Eye (tissue), 1 donor: ENCODE measurements at places on chromosomes 5 and 9.

DNA sequence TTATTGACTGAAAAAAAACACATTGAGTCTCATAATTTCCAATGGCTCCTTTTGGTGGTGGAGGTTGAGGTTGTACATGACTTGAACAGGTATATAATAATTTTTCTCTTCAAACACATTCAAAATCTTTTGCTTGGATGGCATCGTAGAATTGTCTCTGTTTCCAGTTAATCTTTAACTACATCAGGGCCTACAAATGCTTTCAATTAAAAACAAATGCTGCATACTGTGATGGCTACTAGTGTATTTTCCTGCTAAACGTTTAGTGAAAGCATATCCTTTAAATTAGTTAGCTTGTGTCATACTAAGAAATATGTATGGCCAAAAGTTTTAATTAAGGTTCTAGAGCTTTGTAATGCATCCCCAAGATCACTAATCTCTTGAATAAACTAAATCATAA lies 313.8 kb downstream of the SLF1 start:
- DNase-seq = no peak

- no peak for DNase-seq
Observed at GRCh38 chr9:98442541-98442940, 187.1 kb upstream of the TBC1D2 start.

GRCh38 chr5:126911986-126912385 lies 118.4 kb downstream of the MARCHF3 start:
- peak; percentile 12 for DNase-seq

GRCh38 chr5:100311806-100312205 lies 223.4 kb upstream of the FAM174A start:
- DNase-seq = no peak

- DNase-seq = peak; percentile 61
Observed at GRCh38 chr5:110386782-110387181, 339.7 kb downstream of the TMEM232 start.

DNA sequence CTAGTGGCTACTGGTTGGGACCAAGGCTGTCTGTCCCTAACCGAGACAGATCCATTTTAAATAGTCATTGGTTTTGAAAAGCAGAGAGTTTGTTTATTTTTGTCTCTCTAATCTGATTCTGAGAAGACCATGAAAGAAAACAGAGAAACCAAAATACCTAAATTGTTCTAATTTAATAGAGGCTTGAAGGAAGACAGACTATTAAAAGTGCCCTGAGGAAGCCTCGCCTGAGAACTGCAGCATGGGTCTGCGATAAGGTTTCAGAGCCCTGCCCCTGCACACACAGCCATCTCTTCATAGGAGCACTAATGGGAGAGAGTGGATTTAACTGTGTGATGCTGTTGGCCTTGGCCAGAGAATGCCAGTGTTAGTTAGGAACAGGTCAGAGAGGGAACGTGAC lies 175.5 kb upstream of the SV2C start:
- DNase-seq = no peak

GRCh38 chr9:113293285-113293878 lies 9.8 kb downstream of the RNF183 start:
- no peak for DNase-seq

GRCh38 chr5:134493461-134494055 lies 31.9 kb upstream of the JADE2 start:
- no peak for DNase-seq

DNA sequence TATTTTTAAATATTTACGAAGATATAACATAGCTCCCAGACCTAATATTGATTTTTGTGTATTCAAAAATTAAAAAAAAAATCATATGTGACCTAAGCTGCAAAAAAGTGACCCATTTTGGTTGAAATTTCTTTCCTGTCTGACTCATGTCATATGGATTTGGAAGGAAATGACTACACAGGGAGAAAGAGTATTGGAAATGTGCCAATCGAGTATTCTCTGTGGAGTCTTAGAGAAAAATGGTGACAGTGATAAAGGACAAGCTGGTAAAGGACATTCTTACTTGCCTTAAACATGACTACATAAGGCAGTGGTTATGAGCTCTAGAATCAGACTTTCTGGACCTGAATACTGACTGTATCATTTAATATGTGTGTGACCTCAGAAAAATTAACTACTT lies 262.9 kb upstream of the PTPRD start:
- no peak for DNase-seq

DNA sequence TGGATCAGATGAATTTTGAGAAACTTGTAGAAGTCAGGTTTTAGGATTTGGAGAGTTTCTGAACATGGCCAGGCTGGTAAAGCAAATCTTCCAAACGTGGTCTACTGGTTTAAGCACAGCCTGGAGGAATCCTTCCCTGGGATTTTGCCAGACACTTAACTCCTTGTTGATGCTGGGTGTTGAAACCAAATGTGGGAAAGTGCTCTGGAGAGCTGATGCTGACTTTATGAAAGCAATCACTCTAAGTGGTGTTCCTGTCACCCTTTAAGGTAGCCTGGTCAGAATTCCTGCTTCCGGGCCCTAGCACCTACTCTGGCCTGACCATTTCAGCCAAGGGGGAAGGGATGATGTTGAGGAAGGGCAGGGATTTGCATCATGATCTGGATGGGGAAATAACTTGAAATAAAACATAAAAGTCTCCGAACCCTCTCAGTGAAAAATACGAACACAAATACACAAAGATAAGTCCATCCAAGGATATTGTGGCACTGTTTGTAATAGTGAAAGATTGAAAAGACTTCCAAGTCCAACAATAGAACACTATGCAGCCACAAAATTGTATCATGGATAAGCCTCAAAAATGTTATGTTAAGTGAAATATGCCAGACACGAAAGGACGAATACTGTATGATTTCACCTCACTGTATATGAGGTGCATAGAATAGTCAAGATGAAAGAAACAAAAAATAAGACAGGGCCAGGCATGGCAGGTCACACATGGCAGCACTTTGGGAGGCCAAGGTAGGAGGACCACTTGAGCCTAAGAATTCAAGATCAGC lies 57.7 kb downstream of the PDE6A start:
- peak; percentile 7 for DNase-seq

GRCh38 chr9:42388146-42388690 lies 204.8 kb downstream of the SPATA31A6 start:
- no peak for DNase-seq

DNA sequence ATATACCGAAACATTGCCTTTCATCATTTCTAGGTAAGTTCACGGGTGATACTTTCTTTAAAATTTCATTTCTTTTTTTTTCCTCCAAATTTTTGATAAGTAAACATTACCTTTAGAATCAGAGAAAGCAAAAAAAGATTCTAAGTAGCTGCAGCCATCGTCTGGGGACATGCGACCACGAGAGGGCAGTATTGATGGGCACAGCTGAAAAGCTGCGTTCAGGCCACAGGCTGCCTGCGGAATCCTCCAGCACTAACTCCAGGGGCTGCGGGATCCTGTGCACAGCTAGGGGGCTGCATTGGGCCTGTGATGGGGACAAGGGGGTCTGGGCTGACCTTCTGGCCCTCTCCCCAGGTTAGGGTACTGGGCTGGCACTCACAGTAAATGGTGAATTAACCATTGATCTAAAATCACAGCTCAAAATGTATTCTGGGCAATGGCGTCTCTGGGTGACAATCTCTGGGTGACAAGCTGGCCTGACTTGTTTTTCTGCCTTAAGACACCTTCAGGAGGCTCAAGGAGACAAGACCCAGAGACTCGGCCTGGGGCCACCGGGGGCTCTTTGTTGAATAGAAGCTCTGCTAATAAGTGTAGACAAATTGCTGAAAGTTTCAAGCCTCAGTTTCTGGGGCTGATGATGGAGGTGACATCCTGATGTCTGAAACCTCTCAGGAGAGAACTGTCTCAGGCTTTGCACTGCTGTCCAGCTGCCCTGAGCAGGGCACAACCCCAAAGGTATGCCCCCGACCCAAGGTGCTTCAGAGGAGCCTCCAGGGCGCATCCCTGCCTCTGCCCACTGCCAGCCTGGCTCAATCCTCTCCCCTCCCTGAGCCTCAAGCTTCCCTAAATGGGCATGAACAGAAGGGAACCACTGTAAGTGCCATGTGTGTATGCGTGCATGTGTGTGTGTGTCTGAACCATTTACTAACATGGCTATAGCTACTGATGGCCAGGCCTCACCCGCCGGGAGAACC lies 44.3 kb upstream of the SARDH start:
- DNase-seq = peak; percentile 89

- DNase-seq = no peak
Observed at GRCh38 chr9:99474186-99474585, 252.1 kb downstream of the SEC61B start.

- peak; percentile 33 for DNase-seq
Observed at GRCh38 chr9:113701774-113702755, 174.0 kb upstream of the ZNF618 start.

DNA sequence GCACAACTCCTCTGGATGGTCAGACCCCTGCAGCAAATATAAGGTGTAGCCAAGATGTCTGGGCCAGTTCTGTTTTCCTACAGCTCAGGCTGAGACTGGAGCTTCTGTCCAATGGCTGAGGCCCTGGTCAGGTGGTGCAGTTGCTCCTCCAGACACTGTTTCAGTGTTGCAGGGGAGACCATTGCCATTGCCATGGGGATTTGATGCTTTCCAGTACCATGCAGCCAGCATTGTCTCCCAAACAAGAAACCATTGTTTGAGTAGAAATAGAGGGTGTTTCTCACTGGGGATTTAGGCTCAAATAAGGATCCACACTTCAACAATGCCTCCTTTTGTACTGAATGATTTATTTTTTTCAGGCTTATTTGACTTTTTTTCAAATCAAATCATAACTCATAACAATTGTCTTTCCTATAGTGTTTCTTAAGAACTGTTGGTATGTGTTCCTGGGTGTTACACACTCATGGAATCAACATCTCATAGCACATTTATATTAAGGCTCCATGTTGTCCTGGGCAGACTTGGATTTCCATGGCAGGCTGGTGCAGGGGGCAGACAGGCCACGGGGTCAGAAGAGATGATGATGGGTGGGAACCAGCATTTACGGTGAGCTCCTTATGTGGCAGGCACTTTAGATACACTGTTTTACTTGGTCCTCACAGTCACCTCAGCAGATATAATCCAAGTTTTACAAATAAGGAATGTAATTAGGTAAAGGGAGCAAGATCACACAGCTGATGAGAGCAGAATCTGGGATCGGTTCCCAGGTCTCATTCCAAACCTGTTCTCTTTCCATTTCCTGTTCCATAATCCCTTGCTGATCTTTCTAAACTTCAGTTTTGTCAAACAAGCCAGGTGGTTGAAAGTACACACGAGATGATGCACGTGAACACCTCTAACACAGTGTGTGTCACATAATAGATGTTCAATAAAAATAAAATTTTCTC lies 95.9 kb upstream of the GNAQ start:
- DNase-seq = no peak

GRCh38 chr5:81779125-81779915 lies 28.4 kb upstream of the SSBP2 start:
- no peak for DNase-seq

- DNase-seq = no peak
Observed at GRCh38 chr5:62315376-62316175, 9.6 kb downstream of the KIF2A start.

GRCh38 chr5:173823721-173824567 lies 64.2 kb upstream of the CPEB4 start:
- DNase-seq = no peak

- no peak for DNase-seq
Observed at GRCh38 chr9:33130961-33131789, 36.0 kb downstream of the B4GALT1 start.

- no peak for DNase-seq
Observed at GRCh38 chr5:68159224-68159951, 56.2 kb upstream of the PIK3R1 start.

GRCh38 chr5:72242796-72243475 lies 77.1 kb downstream of the MRPS27 start:
- peak; percentile 94 for DNase-seq

- peak; percentile 77 for DNase-seq
Observed at GRCh38 chr9:135070198-135070951, 17.1 kb upstream of the OLFM1 start.

- peak; percentile 80 for DNase-seq
Observed at GRCh38 chr5:173753307-173754168, 134.6 kb upstream of the CPEB4 start.

DNA sequence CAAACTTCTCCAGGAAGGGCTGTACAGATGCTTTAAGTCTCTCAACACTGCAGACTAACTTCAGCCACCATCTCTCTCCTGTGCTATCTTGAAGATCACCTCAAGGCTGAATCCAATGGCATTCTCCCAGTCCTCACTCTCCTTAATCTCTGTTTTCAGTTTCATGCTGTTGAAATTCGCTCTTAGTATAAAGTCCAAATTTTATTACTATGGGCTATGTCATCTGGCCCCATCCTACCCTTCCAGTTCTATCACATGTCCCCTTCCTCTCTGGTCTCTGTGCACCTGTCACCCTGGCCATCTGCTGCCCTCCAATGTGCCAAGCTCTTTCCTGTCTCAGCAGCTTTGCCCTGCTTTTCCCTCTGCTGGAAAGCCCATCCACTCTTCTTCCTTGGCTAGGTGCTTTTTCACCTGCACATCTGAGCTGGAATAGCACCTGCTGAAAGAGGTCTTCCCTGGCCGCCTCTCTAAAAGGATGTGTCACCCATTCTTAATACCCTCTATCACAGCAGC lies 284.7 kb upstream of the MAP3K1 start:
- no peak for DNase-seq

DNA sequence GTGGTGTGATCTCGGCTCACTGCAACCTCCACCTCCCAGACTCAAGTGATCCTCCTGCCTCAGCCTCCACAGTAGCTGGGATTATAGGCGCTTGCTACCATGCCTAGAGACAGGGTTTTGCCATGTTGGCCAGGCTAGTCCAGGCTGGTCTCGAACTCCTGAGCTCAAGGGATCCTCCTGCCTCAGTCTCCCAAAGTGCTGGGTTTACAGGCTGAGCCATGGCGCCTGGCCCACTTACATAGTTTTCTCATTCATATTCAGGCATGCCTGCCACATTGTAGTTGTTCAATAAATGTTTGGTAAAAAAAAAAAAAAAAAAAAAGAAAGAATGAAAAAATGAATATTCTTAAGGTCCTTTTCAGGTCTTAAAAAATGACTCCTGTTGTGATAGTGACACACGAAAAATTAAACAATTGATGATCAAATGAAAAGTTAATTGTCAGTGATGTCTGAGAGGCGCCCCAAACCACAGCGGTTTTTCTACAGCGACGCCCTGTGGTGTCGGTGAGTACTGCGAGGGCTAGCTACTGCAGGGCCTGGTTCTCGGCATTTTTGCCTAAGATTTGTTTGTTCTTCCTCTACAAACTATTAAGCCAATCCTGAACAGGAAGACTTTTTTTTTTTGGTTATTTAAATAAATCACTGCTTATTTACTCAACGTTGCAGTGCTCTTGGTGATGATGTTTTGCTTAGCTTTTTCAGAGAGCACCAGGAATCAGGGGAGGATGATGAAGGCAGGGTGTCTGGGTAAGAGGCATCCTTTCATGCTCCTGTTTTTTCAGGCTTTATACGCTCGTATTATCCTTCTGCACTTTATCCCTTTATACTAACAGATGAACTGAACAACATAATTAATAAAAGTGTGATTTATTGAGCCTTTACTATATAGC lies 67.0 kb upstream of the DPYSL3 start:
- DNase-seq = peak; percentile 89
